ENCODE measurements at places on chromosomes 2 and 18.

GRCh38 chr18:35526495-35527059, 28.8 kb upstream of the INO80C start:
- DNase-seq, result no peak

DNA sequence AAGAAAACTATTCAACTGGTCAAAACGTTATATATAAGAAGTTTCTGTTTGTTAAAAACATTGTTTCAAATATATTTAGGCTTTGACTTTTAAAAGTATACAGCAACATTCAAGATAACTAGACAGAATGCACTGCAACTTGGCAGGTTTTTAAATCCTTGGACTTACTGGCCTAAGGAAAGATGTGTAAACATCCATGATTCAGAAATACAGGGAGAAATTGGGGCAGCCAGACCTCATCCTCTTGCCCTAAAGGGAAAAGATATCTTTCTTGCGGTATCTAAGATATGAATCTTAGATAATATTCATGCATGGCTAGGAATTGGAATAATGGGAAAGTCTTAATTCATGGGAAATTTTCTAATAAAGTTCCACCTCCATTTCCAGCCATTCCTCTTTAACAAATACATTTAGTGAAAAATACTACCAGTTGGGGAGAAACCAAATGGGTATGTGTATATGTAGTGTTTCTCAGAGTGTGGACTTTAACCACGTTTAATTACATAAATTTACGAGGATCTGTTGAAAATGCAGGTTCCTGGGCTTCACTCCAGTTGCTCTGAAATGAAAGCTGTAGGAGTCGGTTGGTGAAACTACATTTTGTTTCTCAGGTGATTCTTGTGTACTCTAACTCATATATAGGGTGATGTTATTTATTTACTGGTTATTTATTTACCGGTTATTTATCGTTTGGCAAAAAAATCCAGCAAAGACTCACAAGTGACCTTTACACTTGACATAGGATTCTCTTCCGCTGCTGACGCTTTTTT, 587 bp upstream of the TANK start:
- DNase-seq, result no peak

DNA sequence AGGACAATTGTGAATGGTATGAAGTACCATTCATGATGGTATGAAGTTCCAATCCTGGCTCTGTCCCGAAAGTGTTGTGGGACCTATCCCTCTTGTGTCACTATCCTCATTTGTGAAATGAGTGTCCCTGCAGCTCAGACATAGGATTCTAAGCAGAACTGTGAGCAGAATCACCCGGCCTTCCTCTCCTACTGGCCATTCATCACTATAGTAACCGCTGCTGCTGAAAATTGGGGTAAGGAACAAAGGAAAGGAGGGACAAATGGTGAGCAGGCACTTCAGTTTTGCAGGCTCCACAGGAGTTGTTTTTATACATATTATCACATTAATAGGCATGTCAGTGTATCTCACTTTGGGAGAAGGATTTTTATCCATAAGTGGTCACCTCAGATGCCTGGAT, 27.4 kb downstream of the SMYD1 start:
- DNase-seq, result no peak

- no peak for DNase-seq
Measured at GRCh38 chr2:71788186-71788525, 334.8 kb downstream of the DYSF start.

DNA sequence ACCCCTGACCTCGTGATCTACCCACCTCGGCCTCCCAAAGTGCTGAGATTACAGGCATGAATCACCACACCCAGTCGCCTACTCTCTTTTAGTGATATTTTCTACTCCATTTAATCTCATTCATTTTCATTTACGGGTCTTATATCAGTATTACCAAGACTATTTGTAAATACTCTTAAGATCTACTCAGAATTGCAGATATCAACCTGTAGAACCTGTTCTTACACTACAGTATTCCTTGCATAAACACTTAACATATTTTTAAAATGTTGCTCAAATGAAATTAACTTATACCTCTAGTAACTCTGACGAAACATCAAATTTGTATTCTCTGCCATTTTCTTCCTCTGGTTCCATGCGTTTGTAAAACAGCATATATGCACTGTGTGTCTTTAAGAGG, 79.3 kb downstream of the C2orf74 start:
- no peak for DNase-seq

DNA sequence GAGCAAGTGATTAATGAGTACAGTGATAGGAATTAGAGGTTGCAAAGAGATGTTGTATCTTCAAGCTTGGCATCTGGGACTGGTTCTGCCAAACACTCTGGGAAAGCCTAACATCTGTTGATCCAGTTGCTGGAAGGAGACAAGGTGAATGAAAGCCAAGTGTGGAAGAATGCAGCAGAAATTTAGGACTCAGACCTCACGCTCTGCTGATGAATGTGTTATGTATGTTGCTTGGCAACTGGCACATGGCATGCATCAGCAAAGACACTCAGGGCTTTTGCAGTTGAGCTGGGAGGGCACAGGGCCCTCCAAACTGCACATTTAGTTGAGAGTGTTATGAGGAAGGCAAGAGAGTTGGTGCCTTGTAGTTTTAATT, 105.5 kb downstream of the COLEC12 start:
- no peak for DNase-seq

DNA sequence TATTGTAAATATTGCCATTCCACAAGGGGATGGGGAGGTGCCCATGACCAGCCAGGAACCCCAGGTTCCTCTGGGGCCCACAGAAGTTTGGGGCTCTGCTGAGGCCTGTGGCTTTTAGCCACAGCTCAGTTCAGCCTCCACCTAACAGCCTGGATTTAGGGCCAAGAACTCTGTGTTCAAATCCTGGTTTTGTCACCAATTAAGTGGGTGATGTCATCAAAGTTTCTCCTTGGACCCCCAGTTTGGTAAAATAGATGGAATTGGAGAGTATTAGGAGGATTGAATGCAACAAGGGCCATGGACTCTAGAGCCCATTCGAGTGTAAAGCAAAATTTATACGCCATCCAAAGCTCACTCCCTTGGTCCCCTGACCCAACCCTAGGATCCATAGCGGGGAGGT, 3.2 kb upstream of the FEV start:
- DNase-seq, result no peak

DNA sequence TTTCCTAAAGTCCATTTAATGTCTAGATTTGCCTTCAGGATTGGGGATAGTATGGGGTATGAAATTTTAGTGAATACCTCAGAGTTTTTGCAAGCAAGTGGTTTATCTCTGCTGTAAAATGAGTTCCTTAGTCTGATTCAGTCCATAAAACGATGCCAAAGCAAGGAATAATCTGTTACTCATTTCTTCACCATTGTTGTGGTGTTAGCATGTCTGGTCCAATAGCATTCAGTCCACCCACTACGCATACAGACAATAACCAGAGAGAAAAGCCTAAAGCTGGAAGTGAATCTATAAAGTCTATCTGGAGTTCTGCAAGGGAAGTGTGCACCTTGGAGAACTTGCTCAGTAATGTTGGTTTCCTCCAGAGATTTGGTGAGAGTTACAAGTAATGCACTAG, 12.9 kb upstream of the DPP4 start:
- no peak for DNase-seq

DNA sequence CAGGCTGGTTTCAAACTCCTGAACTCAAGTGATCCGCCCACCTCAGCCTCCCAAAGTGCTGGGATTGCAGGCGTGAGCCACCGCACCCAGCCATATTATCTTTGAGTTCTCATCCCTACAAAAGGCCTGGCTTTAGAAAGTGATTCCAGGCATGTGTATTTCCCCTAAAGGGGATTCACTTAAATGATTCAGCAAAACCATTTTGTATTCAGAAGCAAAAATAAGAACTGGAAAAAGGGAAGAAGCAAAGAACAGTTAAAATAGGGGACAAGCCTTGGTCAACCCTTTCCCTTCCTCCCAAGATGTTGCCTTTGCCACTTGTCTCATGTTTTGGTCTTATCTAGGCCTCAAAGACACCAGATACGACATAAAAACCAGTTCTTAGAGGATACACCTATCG, 10.5 kb downstream of the TM4SF20 start:
- DNase-seq, result no peak

DNA sequence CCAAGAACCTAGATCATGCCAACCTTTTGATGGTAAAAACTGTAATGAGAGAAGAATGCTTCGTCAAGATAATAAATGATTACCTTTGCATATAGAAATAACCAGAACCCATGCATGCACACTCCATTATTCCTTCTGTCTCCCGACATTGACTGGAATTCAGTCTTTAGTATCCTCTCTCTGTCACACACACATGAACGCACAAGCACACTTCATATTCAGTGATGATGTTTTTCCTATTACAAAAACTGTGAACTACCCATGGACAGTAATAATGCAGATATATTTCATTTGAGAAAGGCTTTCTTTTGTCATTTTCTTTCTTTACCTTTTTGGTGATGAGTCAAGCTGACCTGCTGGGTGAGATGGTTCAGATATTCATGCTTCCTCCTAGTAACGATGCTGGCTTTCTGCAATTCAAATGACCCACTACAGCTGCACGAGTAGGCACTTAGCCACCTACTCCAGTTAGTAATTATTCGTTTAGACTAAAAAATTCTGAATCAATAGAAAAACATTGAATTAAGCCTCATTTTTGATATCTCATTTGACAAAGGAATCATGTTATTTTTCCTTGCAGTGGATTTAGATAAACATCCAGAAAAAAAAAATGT, 382.2 kb downstream of the TGIF1 start:
- DNase-seq, result no peak

- DNase-seq, result no peak
Measured at GRCh38 chr2:9623151-9623550, 7.6 kb downstream of the YWHAQ start.

DNA sequence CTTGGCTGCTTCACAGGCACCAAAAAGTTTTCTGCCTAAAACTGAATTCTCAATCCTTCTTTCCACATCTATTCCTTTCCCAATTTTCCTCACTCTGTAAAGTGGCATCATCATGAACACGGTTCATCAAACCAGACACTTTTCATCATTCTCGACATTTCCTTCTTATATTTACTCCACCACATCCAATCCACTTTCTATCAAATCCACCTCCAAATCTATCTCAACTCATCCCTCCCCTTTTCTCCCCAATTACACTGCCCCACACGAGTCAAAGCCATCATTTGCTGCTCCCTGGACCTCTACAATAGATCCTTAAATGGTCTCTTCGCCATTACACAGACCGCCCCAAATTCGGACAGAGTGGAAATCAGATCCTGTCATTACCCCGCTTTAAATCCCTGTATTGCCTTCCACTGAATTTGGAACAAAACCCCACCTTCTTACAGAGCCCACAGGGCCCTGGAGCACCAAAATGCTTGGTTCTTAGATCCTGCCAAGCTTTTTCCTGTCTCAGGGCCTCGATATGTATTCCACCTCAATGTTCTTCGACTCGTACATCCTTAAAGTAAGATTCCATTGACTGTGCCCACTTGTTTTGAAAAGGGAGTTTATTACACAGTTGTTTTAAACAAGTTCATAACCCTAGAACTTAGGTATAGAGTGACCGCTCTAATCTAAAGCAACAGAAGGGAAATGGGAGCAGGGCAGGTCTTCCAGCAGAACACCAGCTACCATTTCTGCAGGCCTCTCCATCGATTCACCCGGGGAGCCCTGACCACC, 856 bp downstream of the ACAA2 start:
- no peak for DNase-seq

DNA sequence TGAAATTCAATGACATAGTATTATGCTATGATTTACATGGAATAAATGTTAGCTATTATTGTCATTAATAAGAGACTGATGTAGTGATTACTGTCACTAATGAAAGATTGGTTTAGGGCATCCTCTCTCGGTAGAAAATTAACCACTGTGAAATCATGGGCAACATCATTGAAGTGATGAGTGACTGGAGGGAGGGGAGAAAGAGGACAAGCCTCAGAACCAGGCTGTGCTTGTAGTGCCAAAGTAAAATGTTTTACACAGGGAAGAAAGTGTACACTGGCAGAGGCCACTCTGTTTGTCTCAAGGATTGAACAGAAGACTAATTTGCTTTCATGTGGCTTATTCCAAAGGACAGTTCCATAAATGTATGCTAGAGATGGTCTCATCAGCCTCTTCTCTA, 456.2 kb upstream of the TCF4 start:
- no peak for DNase-seq

GRCh38 chr2:160932960-160933359, 227.3 kb upstream of the TANK start:
- DNase-seq, result no peak

DNA sequence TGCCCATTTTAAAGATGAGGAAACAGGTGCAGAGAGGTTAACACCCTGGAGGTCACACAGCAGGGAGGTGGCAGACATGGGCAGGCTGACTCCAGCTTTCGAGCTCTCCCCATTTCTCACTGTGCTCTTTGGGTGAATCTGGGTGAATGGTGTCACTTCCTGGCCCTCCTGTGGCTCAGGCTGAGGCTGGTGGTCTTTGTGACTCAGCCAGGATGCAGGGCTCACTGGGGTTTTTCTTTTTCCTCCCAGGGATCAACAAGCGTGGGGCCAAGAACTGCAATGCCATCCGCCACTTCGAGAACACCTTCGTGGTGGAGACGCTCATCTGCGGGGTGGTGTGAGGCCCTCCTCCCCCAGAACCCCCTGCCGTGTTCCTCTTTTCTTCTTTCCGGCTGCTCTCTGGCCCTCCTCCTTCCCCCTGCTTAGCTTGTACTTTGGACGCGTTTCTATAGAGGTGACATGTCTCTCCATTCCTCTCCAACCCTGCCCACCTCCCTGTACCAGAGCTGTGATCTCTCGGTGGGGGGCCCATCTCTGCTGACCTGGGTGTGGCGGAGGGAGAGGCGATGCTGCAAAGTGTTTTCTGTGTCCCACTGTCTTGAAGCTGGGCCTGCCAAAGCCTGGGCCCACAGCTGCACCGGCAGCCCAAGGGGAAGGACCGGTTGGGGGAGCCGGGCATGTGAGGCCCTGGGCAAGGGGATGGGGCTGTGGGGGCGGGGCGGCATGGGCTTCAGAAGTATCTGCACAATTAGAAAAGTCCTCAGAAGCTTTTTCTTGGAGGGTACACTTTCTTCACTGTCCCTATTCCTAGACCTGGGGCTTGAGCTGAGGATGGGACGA, 13.2 kb downstream of the ITM2C start:
- DNase-seq, result no peak

GRCh38 chr2:207688597-207688996, 22.8 kb upstream of the CCNYL1 start:
- DNase-seq, result no peak

- no peak for DNase-seq
Measured at GRCh38 chr2:163553601-163554000, 182.2 kb downstream of the FIGN start.

- DNase-seq, result no peak
Measured at GRCh38 chr2:7071154-7071553, 153.9 kb downstream of the RNF144A start.

DNA sequence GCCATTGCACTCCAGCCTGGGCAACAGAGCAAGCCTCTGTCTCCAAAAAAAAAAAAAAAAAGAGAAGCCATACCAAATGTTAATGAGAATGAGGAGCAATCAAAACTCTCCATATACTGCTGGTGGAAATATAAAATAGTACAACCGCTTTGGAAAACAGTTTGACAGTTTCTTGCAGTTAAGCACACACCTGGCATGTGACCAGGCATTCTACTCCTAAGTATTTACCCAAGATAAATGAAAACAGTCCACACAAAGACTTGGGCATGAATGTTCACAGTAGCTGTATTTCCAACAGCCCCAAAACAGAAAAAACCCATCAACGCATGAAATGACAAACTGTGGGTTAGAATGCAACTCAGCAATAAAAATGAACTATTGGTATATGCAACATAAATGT, 76.0 kb upstream of the ST8SIA5 start:
- no peak for DNase-seq

- no peak for DNase-seq
Measured at GRCh38 chr2:203510256-203510940, 24.7 kb downstream of the RAPH1 start.

- DNase-seq, result no peak
Measured at GRCh38 chr2:208125251-208125650, 927 bp upstream of the CRYGD start.
